ENCODE measurements at places on chromosomes 16 and 17.
A peak's percentile ranks its signal among the peaks of the same experiment; 100 is the strongest.

DNA sequence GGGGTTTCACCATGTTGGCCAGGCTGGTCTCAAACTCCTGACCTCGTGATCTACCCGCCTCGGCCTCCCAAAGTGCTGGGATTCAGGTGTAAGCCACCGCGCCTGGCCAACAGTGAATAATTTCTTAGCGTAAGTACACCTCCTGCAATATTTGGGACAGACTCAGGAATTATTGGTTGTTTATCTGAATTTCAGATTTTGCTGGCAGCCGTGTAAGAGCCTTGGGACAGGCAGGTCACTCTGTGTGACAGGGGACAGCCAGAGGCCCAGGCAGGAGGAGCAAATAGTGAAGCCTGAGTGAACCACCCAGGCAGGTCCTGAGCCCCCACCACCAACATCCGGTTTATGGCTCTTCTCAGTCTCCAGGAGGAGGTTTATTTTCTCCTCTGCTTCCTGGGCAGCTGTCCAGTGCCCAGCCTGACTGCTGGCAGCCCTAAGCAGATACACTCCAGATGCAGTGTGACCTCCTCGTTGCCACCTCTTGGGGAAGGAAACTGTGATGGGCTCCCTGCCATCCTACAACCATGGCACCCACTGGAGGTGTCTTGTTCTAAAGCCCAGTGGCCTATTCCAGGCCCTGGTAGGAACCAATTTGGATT is 26.2 kb upstream of the ADORA2B start:
- no peak for DNase-seq

- no peak for DNase-seq
These were observed 525.2 kb upstream of the GOT2 start for GRCh38 chr16:59259074-59259949.

GRCh38 chr17:8163978-8164814 is 1.4 kb upstream of the VAMP2 start:
- DNase-seq = no peak

- peak; percentile 45 for DNase-seq
These were observed 10.7 kb downstream of the UTP4 start for GRCh38 chr16:69143116-69143515.

- DNase-seq = no peak
These were observed 40.1 kb downstream of the CMC2 start for GRCh38 chr16:80966617-80967016.

- no peak for DNase-seq
These were observed 15.9 kb downstream of the ANKRD40 start for GRCh38 chr17:50691550-50692447.

DNA sequence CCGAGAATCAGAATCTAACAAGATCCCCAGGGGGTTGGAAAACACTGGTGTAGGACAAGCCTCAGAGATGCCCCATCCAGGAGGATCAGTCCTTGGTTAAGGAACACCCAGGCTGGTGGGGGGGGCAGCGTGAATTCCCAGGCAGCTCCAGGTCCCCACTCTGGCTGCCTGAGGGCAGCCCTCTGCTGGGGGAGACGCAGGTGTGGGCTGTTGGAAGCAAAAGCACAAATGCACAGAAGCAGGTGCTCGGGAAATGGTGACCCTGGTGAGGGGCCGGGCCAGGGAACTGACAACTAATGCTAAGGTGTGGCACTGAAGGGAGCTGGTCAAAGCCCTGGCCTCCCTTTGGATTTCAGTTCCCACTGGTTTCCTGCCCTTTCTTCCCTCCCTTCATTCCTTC is 140.8 kb upstream of the CDH5 start:
- no peak for DNase-seq

- DNase-seq = no peak
These were observed 286.6 kb downstream of the SOX9 start for GRCh38 chr17:72407336-72407909.

- DNase-seq = no peak
These were observed 25.8 kb downstream of the WSB1 start for GRCh38 chr17:27319541-27320221.

DNA sequence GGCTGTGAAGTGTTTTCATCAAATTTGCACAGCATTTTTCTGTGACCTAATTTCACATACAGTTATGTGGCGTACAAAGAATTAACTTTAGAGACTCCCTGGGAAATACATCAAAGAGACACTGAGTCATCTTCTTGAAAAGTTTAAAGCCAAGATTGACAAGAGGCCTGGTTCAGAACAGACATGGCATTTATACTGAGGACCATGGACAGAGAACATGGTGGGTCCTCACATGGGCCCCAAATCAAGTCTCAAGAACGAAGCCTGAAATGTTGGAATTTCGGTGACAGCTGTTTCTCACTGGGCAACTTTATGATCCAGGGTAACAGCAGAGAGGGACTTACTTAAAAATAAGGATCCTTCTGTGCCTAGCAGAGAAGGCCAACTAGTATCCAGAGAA is 311.5 kb upstream of the KCNJ16 start:
- no peak for DNase-seq

- no peak for DNase-seq
These were observed 594.3 kb upstream of the CDH5 start for GRCh38 chr16:65772134-65772732.

GRCh38 chr17:17538417-17539391 is 42.5 kb upstream of the RASD1 start:
- peak; percentile 99 for DNase-seq

DNA sequence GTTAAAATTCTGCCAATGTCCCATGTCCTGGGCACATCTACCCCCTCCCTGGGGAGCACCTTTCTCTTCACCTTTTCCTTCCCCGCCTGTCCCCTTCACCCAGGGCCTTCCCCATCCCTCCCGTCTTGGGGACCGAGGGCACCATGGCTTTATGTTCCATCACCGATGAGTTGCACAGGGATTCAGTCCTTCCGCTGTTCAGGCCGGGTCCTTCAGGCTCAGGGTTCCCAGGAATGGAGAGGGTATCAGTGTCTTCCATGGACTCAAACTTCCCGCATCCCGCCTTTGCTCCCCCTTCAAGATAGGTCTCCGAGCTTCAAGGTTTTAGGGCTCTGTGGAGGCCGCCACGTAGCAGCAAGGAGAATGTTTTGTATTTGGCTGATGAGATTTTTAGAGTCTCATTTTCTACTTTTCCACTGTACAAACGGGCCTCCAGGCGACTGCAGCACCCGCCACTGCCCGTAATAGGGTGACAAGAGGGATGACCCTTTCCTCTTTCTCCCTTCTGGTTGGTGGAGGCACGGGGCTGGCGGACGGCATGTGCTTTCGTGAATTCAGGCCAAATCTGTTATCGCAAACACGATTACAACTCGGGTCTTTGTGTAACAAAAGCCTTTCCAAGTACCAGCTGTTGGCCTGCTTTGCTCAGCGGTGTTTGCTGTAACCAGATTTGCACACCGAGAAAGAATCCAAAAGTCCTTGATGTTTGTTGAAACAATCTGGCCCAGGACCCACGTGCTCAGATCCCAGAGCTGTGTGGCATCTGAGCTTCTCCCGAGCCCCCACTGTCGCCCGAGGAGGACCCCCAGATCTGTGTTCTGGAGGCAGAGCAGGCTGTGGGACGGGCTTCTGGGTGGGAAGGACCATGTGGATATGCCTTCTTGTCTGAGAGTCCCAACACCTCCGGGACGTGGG is 236.3 kb downstream of the SEC14L1 start:
- no peak for DNase-seq

- DNase-seq = no peak
These were observed 41.1 kb upstream of the DHX8 start for GRCh38 chr17:43442711-43443110.

GRCh38 chr17:5422505-5422904 is 2.5 kb downstream of the RPAIN start:
- DNase-seq = no peak

GRCh38 chr16:89599451-89599858 is 14.0 kb upstream of the DPEP1 start:
- peak; percentile 96 for DNase-seq

DNA sequence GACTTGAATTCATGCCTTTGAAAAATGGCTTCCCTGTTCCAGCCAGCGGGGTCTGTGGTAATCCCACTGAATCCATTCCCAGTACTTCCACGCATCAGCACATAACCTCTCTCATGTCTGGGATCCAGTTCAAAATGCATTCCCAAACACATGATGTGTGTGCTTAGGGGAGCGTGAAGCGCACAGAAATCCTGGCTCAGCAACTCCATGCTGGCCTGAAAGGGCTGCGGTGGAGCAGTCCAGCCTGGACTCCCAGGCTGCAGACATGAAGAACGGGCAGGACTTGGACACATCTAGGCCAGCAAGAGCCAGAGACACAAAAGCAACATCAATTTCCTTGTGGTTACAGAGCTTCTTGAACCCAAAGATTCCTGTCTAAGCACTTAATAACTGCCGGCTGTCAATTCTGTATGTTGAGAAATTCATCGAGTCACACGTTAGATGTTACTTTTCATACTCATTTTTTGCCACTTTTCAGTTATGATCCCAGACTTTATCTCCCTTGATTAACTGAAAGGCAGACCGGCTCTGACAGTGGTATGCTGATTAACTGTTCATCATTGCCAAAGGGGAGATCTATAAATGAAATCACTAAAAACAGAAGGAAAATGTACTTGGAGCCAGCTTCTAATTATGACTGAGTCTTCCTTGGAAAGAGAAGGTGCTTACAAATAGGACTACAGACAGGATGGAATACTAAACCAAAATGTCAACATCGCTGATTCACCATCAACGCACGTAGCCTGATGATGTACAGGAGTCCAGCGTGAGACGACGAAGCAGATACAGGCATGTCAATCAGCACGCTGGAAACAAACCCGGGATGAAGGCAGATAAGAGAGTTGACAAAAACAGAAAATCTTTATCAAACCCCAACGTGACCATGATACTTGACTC is 23.0 kb downstream of the NSMCE1 start:
- no peak for DNase-seq

GRCh38 chr16:67104061-67104460 is 5.7 kb upstream of the PHAF1 start:
- peak; percentile 65 for DNase-seq

DNA sequence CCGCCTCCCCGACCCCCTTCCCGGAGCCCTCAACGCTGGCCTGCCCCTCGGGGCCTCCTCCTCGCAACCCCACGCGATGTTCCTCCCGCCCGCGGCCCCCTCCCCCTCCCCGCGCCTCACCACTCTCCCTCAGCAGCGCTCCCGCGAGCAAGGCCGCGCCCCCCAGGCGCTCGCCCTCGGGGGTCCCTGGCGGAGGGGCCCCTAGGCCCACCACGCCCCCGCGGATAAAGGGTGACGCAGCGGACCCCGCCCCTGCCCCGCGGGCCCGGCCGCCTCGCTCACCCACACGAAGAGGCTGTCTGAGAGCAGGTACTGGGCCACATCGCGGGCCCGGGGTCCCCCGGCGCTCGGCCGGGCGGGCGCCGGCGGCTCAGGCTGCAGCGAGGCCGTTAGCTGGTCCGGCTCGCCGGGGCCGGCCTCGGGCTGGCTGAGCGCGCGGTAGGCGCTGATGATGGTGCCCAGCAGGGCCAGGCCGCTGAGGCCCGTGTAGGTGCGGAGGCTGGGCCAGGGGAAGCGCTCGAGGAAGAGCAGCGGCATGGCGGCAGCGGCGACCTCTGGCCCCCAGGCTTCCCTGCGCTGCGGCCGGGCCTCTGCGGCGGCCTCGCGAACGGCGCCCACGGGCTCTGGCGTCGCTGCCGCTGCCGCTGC is 430 bp downstream of the AMFR start:
- peak; percentile 17 for DNase-seq

- no peak for DNase-seq
These were observed 79.0 kb downstream of the CA10 start for GRCh38 chr17:52079496-52079895.

DNA sequence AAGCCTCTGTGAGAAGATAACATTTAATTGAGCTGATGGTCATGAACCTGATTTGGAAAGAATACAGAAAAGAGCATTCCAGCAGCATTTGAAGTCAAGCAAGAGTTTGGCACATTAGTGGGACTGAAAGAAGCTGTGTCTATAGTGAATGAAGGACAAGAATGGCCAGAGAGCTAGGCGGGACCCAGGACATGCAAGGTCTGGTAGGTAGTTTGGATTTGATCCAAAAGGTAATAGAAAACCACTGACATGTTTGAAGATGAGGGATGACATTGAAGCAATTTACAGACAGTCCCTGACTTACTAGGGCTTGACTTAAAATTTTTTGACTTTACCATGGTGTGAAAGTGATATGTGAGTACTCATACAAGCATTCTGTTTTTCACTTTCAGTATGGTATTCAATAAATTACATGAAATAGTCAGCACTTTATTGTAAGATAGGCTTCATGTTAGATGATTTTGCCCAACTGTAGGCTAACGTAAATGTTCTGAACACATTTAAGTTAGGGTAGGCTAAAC is 7.6 kb downstream of the CYB5B start:
- no peak for DNase-seq

DNA sequence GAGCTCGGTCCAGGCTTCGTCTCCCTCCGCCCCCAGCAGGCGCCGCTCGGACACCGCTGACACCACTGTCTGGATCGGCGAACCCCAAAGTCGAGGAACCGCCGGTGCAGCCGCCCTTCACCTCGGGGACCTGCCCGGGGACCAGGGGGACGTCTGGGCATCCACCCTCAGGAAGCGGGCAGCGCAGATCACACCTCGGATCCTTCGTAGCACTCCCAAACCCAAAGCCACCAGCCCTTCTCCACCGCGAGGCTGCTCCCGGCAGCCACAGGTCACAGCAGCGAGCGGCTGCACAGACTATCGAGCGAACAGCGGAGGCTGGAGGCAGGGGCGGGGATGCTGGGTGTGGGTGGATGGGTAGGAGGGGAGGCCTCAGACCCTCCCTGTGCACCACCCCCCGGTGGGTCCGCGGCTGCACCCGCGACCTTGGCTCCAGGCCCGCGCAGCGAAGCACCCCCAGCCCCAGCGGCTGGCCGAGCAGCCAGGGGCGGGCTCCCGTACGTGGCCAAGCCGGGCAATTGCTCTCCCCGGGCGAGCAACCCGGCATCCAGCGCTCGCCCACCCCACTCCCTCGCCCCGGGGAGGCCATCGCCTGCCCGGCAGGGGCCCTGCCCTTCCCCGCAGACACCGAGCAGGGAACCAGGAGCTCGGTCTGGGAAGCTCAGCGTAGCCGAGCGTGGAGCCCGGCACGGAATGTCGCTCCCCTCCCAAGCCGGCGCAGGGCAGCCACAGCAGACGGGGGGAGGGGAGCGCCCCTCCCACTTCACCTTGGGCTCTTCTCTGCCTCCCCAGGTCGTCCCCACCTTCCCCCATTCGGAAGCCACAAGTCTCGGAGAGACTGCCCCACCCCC is 1.0 kb downstream of the SDK2 start:
- peak; percentile 45 for DNase-seq

DNA sequence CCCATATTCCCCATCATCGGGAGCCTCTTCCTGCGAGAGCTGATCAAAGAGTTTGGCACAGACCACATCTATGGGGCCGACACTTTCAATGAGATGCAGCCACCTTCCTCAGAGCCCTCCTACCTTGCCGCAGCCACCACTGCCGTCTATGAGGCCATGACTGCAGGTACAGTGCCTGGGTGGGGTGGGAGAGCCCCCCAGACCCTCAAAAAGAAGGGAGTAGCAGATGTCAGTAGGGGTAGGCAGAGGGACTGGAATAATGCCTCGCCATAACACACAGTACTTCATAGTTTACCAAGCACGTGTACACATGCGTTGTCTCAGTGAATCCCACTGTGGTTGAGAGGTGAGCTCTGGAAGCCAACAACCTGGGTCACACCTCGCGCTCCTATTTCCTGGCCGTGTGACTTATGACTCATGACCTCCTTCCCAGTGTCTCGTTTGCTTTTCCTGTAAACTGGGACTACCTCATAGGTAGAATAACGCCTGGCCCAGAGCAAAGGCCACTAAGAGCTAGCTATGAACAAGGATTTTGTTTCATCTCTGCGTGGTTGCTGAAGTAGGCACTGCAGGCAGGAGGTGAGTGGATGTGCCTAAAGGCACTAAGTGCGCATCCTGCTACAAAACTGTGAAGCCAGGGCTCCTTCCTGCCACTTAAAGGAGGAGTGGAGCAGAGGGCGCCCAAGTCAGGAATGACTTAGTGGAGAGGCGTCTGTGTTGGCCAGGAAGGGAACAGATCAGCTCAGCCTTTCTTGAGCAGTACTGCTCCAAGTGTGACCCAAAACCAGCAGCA is 5.2 kb downstream of the NAGLU start:
- peak; percentile 50 for DNase-seq

Data from HuH-7 (cell line).